Mesendoderm (in vitro differentiated cells): ENCODE measurements at places on chromosomes 3 and 15.

DNA sequence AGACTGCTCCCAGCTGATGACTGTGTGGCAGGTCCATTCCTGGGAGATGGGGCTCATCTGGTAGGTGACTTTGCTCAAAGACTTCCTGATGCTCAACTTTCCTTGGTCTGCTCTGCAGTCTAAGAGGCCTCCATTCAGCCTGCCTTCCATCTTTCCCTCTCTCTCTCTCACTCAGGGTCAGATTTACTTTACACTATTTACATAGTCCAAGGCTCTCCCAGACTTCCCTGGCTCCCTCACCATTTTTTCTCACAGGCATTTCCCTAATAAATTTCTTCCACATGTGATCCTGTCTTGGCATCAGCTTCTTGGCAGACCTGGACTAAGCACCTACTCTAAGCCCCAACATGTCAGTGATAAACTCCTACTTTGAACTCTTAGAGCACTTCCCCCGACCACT, 13.0 kb upstream of the PCCB start:
- DNase-seq, result no peak

GRCh38 chr3:50554553-50554952, 13.0 kb downstream of the C3orf18 start:
- no peak for DNase-seq

DNA sequence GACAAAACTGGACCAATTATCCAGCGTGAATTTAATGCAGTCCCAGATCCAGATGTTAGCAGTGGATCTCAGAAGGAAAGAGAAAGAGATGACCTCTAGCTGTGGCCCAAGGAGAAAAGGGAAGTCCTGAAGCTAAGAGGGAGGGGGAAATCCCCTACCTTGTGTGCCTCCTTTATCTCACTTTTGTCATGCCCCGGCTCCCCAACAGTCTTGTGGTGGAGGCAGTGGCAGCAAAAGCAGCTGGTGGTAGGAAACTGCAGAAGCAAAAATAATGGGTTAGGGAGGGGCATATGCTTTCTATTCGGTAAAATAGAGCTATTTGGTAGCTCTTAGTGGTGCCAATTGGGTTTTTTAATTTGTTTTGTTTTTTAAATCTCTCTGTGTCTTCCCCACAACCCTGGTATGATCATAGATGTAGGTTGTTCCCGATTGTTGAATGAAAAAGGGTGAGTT, 56.5 kb downstream of the MCTP2 start:
- no peak for DNase-seq

DNA sequence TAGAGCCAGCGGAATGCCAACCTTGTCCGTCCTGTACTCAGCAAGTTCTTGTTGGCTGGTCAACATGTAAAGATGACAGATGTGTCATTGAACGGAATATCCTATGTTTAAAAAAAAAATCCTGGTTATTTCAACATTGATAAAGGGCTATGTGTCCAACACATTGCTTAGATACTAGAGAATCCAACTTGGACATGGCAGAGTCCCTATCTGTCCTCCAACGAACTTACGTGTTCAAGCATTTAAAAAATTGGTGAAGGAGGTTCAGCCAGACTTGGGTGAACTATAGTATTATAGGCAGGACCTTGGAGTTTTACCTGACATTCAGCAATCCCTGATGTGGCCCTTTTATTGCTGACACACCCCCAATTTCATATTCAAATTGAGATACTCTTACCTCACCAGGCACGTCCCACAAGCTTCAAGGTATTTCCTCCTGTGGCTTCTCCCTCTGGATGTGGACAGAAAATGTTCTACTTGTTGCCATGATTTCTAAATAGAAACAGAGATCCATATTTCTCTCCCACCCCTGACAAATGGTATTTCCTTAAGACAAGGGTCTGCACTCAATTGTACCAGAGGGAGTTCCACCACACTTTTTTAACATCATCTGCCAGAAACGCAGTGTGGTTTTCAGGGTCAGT, 207.7 kb upstream of the TPM1 start:
- DNase-seq, result no peak

DNA sequence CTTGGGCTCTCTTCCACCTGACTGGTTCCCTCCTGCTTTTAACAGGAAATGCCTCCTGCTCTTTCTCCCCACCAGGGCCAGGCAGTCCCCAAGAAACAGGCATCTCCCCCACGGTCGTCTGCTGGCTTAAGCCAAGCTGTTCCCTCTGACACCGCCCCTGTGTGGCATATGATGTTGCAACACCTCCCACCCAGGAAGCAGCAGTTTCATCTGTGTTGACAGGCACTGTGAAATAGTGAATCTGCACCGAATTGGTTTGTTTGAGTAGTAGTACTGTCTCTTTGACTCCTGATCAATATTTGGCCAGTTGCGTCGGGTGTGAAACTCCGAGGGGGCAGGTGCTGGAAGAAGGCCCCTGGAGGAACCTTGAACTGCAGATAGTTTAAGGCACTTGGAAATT, 188.8 kb downstream of the FEZF2 start:
- DNase-seq, result peak; percentile 59

- DNase-seq, result no peak
Measured at GRCh38 chr15:74855857-74856256, 12.9 kb upstream of the ULK3 start.

DNA sequence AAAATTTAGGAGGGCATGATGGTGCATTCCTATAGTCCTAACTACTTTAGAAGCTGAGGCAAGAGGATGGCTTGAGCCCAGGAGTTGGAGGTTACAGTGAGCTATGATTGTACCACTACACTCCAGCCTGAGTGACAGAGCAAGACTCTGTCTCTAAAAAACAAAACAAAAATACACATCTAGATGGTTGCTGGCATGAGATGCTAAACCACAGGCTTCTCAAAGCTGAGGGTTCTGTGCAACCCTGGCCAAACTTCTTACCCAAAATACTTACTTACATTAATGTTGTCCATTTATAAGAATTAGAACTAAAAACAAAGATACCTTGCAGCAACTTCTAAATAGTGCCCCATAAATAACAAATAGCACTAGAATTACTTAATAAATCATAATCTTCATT, 14.3 kb upstream of the ARHGEF3 start:
- no peak for DNase-seq

- DNase-seq, result no peak
Measured at GRCh38 chr15:87496109-87496508, 760.4 kb downstream of the NTRK3 start.

- no peak for DNase-seq
Measured at GRCh38 chr3:186342197-186342596, 19.8 kb downstream of the DGKG start.

- no peak for DNase-seq
Measured at GRCh38 chr15:48032911-48033310, 87.9 kb upstream of the SLC24A5 start.

DNA sequence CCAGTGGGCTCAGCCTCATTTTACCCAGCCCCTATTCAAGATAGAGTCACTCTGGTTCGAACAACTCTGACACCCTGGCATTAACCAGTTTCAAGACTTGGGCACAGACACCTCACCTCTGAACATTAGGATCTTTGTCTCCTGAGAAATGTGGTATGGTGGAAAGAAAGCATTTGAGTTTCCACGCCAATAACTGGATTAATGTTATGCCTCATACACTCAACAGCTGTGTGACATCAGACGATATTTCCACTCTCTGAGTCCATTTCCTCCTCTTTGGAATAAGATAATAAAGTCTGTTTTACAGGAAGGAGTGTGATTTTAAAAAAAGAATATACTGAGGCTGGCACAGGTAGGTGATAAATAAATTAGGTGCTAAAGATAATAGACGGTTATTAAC, 121.3 kb upstream of the CHL1 start:
- DNase-seq, result no peak

GRCh38 chr3:14238930-14239329, 60.3 kb downstream of the LSM3 start:
- DNase-seq, result no peak

DNA sequence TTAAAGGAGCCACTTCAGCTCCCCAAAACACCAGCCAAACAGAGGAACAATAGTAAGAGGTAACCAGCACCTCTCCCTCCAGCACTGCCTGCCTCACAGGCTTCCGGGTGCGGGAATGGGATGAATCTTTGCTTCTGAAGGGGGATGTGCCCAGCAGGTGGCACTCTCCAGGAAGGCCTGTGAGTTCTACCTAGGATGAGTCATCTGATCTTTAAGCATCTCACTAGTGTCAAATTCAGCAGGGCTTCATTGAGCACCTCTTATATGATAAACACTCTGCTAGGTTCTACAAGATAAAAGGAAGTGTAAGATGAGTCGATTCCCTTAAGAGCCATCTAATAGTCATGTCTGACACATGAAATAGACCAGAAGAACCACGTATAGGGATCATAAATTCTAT, 237.4 kb upstream of the UMPS start:
- DNase-seq, result peak; percentile 90

GRCh38 chr3:40079847-40080240, 229.7 kb upstream of the EIF1B start:
- no peak for DNase-seq

- no peak for DNase-seq
Measured at GRCh38 chr15:45732662-45733061, 97.8 kb downstream of the SQOR start.

DNA sequence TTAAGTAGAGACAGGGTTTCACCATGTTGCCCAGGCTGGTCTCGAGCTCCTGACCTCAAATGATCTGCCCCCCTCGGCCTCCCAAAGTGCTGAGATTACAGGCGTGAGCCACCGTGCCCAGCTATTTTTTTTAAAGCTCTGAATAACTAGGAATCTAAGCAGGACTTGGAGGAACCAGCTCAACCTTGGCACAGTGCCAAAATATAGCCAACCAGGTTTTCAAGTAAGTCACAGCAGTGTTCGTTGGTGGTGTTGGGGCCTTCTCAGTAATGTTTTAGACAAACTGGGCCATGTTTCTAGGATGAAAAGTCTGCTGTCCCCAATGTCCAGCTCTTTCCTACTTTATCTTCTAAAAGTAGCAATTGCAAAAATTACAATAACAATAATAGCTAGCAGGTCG, 6.4 kb upstream of the ADAM10 start:
- no peak for DNase-seq

GRCh38 chr3:174775603-174776002, 83.5 kb upstream of the NAALADL2 start:
- DNase-seq, result peak; percentile 75

GRCh38 chr15:77907824-77908751, 169.4 kb downstream of the TBC1D2B start:
- DNase-seq, result peak; percentile 14

DNA sequence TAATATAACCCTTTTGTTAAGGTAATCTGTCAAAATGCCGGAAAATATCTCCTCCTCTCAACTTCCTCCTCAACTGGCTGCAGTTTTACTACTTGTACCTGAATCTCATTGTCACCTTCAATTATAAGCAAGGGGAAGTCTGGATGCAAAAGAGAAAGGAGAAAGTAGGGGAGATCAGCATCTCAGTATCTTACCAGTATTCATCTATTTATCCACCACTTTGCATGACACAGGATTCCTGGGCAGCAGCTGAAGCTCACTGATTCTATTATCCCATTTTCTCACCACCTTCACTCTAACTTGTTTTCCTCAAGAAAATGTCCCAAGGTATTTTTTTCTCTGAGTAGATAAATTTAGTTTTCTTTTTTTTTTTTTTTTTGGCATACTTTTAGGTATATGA, 440.5 kb upstream of the CBLB start:
- DNase-seq, result no peak

DNA sequence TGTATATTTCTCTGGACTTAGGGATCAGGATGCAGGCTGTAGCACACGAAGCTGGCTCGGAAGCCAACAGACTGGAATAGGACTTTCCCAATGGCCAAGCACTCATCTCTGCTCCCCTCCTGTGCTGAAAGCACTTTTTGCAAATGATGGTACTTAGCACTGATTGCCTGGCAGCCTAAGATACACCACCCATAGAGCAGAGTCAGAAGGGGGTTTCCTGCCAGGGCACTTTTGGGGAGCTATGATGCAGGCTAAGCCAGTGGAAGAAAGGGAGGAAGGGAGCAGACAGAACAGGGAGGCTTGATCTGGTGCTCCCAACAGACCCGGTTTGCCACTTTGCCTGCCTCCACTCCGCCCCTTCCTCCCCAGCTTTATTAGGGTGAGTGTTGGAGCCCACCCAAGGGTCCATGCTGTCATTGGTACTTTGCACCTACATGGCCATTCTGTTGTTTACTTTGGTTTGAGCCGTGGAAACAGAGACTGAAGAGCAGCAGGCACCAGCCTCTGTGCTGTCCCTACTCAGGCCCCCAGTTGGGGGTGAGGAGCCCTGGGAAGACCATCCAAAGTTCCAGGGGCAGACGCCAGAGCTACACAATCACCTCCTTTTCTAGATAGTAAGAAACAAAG, 15.9 kb downstream of the BSN start:
- DNase-seq, result no peak

DNA sequence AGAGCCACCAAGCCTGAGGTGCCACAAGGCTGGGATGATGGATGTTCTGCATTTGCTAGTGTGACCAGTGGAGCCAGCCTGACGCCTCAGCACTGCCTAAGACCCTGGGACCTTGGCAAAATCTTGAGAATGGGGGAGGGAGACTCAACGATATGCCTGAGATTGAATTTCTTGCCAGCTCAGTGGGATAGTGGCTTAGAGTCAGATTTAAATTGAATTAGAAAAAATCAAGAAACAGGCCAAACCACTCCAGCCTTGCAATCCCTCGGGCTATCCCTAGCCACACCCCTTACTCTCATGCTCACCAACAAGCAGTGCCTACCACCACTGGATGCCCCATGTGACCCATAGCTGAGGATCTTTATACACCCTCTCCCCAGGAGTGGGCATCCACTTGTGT, 18.7 kb upstream of the PDE8A start:
- DNase-seq, result no peak

- DNase-seq, result no peak
Measured at GRCh38 chr3:130473416-130473815, 43.6 kb upstream of the COL6A6 start.

- DNase-seq, result no peak
Measured at GRCh38 chr15:32716915-32717425, 834 bp upstream of the GREM1 start.

DNA sequence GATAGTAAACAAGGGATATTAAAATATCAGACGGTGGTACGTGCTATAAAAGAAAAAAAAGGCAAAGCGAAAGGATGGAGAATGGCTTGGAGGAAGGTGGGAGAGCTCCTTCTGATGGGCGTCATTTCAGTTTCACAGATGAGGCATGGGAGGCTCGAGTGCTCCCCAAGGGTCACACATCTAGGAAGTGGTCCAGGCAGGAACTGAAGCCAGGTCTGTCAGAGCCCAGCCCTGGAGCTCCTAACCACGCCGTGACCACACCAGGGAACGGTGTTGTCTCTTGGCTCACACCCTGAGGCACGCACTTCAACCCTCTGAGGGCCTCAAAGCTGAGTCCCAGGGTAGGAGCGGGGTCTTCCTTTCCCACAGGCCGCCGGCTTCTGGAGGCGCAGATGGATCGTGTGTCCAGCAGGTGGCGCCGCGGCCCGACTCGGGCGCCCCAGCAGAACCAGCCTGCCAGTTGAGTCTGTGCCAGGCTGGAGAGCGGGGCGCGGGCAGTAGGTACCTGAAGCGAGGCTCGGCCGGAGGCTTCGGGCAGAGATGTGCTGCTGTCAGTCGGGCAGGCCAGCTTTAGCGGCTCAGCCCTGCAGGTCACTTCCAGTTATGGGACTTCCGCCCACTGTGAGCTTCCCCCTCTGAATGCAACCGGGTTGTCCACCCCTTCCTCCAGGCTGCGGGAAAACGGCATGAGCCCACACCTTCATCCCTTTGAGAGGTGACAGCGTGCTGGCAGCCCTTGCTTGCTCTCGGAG, 68.1 kb downstream of the SLC6A1 start:
- peak; percentile 72 for DNase-seq

GRCh38 chr3:149968216-149968615, 2.5 kb downstream of the PFN2 start:
- peak; percentile 35 for DNase-seq
